ENCODE measurements at places on chromosomes 2 and 18.
A peak's percentile ranks its signal among the peaks of the same experiment; 100 is the strongest.

GRCh38 chr2:37375741-37376288 lies 31.4 kb downstream of the QPCT start:
- DNase-seq: peak; percentile 34

DNA sequence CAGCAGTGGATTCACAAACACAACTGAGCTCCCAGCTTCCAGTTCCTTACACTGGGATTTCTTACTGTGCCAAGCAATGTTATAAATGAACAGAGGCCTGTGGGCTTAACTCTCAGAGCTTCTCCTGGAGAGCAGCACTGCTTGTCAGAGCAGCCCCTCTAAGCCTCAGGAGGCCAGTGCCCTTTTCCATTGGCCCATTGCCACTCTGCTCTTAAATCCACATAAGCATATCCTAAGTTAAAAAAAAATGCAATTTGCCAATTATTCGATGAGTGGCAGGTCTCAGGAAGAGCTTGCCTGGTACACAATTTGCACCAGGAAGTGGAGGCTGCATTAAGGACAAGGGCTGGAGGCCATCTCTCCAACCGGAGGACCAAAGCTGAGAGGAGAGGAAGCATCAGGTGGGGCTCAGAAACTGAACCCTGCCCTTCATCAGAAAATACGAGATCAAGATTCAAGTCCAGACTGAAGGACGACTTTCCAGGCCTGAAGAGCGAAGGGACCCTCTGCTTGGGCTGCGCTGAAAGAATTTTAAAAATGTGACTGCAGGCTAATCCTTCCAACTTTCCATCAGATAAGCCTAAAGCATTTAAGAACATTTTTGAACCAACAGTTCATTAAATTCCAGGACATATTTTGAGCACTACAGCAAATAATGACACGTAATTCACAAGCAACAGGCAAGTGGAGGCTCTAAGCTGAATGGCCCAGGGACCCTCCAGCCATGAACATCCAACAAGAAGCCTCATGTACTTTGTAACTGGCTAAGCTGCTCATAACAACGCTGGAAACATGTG lies 28.4 kb upstream of the PXDN start:
- DNase-seq: no peak

- no peak for DNase-seq
Observed at GRCh38 chr2:66573416-66573815, 138.5 kb downstream of the MEIS1 start.

GRCh38 chr18:48328473-48329210 lies 80.5 kb downstream of the ZBTB7C start:
- no peak for DNase-seq

GRCh38 chr2:208269091-208269490 lies 3.0 kb downstream of the PIKFYVE start:
- DNase-seq: no peak

- DNase-seq: no peak
Observed at GRCh38 chr2:46175419-46175818, 121.8 kb upstream of the EPAS1 start.

DNA sequence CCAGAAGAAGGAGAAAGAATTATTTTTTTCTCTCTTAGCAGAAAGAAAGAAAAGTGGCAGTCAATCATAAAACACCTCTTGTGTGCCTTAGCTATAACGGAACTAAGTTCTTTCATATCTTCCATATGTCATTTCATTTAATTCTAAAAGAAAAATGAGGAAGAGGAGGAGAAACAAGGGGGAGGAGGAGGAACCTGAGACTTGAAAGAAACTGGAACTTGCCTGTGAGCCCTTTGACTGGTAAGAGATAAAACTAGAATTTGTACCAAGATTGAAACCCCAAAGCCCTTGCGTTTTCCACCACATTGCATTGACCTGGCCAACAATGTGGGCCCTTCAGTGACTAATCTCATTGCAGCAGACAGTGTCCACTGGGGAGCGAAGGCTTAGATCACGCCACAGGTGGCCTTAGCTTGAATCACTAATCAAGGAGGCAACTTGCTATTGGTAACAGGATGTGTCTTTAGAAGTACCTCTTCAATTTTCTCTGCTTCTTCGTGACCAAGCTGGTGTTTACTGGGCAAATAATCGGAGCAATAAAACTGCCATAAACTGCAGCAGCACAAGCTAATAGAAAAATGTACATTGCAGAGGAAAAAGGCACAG lies 307.9 kb downstream of the CLIP4 start:
- no peak for DNase-seq

GRCh38 chr18:9740071-9740470 lies 32.0 kb downstream of the RAB31 start:
- DNase-seq: no peak

DNA sequence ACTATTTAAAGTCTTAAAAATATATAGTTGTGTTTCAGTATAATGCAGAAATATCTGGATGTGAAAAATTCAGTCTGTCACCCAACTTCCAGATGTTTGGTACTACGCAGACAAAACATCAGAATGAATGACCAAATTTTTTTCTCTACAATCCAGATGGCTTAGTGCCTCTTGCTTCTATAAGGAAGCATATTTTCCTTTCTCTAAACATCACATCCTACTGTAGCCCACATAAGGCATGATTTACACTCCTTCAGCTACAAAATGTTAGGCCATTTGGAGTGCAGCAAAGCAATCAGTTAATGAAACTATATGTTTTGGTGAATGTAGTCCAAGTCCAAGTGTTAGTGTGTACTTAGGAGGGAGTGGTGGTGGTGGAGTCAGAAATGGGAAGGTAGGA lies 162.9 kb upstream of the SIX2 start:
- no peak for DNase-seq

DNA sequence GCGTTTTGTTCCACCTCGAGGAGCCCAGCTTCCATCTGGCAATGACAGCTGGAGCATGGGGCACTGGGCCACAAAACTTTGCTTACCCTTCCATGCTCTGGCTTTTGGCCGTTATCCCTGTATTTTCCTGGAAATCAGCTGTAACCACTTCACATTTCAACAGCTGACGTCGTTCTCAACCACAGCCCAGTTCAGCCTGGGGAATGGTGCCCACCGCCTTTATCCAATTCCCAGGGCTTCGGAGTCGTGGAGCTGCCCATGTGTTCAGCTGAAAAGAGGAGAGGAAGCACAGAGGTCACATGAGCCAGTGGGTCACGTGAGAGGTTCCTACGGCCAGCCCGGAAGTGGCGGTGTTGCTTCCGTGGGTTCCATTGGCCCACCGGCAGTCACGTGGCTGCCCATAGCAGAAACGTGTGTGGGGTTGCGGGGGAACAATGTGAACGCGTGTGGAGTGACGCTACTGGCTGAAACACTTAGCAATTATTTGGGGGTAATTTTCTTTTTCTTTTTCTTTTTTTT lies 16.7 kb upstream of the EDAR start:
- DNase-seq: no peak

- DNase-seq: no peak
Observed at GRCh38 chr2:138919120-138919747, 139.0 kb upstream of the NXPH2 start.

DNA sequence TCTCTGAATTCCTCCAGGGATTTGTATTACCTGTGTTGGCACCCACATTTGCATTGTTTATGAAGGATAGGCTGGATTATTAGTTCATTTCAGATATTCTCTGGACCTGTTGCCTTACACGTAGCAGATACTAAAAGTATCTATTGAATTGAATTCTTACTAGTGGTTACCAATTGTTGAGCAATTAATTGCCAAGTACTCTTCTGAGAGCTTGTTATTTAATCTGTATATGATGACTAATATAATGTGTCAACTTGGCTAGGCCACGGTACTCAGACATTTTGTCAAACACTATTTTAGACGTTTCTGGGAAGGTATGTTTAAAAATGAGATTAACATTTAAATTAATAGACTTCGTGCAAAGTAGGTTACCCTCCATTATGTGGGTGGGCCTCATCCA lies 2.5 kb upstream of the SPP2 start:
- no peak for DNase-seq

- peak; percentile 68 for DNase-seq
Observed at GRCh38 chr2:96464061-96464460, 41.1 kb downstream of the NEURL3 start.

- DNase-seq: peak; percentile 86
Observed at GRCh38 chr2:173663353-173663752, 301.8 kb downstream of the SP3 start.

DNA sequence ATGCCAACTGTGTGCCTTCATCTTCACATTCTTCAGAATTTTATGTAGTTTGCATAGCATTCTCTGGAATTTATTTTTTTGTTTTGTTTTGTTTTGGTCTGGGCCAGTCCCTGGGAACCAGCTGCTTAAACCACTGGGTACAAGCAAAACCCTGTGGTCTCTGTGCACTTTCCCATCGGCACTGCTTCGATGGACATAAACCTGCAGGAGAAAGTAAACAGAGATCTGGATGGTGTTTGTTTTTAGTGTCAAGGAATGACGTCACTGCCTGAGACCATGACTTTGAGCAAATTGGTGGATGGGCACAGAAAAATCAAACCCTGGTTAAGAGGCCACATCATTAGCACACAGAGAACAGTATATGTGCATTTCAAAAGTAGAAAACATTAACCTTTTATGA lies 64.7 kb upstream of the RASGRP3 start:
- DNase-seq: no peak

GRCh38 chr2:95043300-95044093 lies 18.0 kb downstream of the MAL start:
- DNase-seq: peak; percentile 98

DNA sequence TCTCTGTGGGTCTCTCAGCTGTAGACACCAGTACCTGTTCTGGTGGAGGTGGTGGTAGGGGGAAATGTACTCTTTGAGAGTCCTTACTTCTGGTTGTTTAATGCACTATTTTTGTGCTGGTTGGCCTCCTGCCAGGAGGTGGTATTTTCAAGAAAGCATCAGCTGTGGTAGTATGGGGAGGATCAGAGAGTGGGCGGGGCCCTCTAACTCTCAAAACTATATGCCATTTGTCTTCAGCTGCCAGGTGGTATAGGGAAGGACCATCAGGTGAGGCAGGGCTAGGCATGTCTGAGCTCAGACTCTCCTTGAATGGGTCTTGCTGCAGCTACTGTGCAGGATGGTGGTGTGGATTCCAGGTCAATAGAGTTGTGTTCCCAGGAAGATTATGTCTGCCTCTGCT lies 1100.8 kb downstream of the CNTNAP5 start:
- no peak for DNase-seq

- no peak for DNase-seq
Observed at GRCh38 chr2:69459936-69460335, 22.7 kb upstream of the NFU1 start.

DNA sequence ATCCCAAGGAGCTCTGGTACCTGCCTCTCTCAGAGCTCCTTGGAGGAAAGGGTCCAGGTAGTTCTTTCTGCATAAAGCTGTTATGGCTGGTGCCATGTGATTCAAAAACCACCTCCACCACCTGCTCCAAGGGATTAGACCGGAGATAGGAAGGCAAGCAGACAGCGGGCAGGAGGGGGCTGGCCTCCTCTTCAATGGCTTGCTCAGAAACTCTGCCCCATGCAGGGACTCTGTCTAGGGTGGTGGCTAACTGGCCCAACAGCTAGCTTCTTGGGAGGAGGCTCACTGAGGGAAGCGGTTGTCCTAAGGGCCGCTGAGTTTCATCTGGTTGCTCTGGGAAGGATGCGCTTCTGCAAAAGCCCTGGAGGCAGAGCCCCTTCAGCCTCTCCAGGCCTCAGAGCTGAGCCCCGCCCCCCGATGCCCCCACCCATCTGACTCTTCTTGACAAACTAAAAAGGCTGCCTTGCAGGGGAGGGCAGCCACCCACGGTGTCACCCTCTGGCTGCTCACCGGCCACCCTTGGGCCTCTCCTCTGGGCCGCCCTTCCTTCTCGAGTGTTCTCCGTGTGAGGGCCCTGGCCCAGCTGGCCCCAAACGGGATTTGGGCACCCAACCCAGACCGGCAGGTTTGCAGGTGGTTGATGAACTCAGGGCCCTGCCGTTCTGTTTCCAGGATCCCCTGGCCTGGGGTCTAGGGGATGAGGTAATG lies 90.2 kb downstream of the MCFD2 start:
- DNase-seq: no peak

- no peak for DNase-seq
Observed at GRCh38 chr2:62141142-62141740, 54.7 kb upstream of the B3GNT2 start.

- DNase-seq: no peak
Observed at GRCh38 chr18:79405781-79406575, 10.2 kb downstream of the NFATC1 start.

- no peak for DNase-seq
Observed at GRCh38 chr2:119264781-119265692, 41.4 kb downstream of the STEAP3 start.
